CD4-positive, alpha-beta T cell treated with Interleukin-12 subunit alpha and Interleukin-12 subunit beta, for 1 hour (primary cell): ENCODE measurements at places on chromosomes 16 and 17.

GRCh38 chr16:89815639-89816348, 653 bp downstream of the FANCA start:
- DNase-seq: no peak

- DNase-seq: peak; percentile 48
Observed at GRCh38 chr17:42673885-42674754, 2.7 kb downstream of the PLEKHH3 start.

DNA sequence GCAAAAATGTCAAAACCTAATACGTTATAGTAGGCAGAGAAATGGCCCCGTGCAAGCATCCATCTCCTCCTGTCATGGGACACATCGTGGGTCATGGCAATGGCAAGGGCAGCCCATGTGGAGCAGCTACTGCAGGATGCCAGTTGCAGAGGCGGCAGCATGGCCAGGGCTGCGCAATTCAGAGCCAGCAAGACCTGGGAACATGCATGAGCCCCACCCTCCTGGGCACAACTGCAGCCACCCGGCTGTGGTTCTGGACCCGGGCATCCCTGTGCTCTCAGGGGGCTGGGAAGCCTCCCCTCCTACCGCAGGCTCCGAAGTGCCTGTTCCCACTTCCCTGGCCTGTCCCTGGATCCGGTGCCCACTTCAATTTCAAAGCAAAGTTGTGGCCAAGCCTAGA, 203.6 kb downstream of the CPPED1 start:
- DNase-seq: no peak

DNA sequence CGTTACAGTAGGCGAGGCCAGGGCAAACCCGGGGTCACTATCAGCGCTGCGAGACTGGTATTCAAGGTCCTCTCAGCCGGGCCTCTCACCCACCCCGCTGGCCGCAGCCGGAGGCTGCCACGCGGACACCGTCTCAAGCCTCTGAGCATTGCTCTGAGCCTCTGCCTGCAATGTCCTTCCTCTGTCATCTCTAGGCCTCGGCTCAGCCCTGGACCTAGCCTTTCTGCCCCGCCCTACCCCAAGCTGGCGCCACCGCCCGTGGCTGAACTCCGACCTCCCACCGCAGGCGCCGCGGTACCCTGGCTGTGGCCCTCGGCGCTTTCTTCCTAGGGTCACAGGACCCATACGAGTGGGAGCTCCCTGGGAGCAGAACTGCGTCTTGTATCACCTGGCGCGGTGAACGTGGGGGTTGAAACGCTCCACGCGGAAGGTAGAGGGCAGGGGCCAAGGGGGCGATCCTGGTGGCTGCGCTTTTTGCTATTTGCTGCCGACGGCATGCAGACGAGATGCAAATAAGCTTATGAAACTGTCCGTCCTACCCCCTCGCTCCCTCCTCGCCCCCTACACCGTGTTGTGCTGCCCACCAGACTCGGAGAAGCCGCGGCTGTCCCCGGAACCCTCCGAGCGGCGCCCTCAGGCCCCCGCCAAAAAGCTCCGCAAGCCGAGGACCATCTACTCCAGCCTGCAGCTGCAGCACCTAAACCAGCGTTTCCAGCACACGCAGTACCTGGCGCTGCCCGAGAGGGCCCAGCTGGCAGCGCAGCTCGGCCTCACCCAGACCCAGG, 3.7 kb downstream of the DLX4 start:
- no peak for DNase-seq

DNA sequence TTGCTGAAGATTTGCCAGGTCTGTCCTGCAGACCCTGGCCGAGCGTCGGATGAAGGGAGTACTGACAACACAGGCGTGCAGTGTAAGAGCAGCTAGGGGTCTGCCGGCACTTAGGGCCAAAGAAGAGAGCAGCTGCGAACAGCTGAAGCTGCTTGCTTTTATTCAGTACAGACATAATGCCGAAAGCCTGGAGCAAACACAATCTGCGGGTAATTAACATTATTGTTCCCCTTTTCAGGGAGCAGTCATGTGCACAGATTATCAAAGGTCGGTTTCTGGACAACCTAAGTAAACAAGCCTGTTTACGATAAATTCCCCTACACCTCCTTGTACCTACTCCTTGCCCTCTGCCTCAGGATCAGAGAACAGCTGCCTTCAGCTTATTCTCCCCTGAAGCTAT, 12.0 kb upstream of the KRT23 start:
- DNase-seq: no peak

DNA sequence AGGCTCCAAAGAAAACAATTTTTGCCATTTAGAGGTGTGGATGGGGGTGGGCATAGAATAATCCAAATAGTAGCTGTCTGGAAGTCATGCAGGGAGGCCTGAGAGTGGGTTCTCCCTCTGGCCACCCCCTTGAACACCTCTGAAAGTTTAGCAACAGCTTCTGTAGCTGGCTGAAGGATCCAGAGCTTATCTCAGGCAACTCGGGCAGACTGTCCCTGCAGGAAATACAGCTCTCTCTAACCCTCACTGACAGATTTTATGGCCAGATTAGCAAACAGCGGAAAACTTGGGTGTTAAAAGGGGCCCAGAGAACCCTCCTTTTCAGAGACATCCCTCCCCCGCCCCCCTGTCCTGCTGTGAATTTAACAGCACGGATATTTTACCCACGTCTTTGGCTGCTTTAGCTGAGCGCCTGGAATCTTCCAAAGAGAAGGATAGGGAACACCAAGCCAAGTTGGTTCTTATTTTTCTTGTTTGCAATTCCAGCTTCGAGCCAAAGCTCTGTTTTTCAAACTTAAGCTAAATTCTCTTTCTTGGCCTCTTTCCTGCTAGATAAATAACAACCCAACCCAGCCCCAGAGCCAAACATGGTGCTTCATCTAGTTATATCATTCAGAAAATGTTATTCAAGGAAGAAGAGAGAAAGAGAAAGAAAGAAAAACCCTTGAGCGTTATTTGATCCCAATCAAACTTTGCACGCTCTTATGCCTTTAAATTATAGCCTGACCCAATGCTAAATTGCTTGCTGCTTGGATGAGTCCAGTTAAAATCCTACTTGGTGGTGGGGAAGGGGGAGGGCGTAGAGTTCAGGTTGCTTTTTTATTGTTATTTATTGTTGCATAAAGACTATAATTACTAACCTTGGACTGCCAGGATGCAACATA, 2.3 kb upstream of the HOXB2 start:
- DNase-seq: no peak
